ENCODE measurements at places on chromosomes 4 and X.

DNA sequence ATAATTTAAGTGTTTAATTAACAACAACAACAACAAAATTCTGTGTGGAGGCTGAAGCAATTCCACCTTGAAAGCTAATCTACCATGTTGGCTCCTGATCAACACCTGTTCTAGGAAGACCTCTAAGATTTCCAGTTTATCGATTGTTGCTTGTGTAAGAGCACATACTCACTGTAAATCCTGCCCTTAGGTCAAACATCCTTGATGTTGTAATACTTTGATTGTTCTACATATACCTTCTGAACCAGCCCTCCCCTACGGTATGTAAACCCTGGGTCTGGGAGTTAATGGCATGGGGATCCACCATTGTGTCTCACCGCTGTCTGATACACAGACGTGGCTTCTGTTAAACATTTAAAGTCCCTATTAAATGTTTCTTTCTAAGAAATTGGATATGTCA lies 73.2 kb downstream of the RASL11B start:
- no peak for DNase-seq

- DNase-seq: no peak
Measured at GRCh38 chrX:154096140-154097002, 1.1 kb downstream of the MECP2 start.

GRCh38 chr4:180598281-180598680 lies 1644.9 kb upstream of the TENM3 start:
- no peak for DNase-seq

- DNase-seq: peak; percentile 52
Measured at GRCh38 chr4:16140879-16141249, 57.0 kb upstream of the PROM1 start.

GRCh38 chrX:15468036-15468435 lies 25.1 kb downstream of the PIR start:
- DNase-seq: peak; percentile 15

GRCh38 chr4:35800669-35801068 lies 443.6 kb downstream of the ARAP2 start:
- DNase-seq: no peak

- DNase-seq: no peak
Measured at GRCh38 chr4:18198653-18199052, 177.1 kb upstream of the LCORL start.

DNA sequence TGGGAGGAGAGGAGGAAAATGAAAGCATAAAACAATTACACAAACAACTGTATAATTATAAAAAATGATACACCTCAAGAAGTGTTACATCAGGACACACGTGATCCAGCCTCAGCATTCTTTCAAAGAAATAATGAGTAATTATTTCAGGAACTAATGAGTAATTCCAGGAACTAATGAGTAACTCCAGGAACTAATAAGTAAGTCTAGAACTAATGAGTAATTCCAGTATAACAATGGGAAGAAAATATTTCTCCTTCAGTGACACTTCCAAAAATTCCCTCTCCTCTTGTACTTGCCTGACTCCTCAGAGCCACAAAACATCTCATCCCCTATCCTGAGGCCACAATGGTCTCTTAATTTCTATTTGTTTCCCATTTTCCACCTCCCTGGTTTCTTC lies 63.5 kb upstream of the COL25A1 start:
- peak; percentile 79 for DNase-seq

DNA sequence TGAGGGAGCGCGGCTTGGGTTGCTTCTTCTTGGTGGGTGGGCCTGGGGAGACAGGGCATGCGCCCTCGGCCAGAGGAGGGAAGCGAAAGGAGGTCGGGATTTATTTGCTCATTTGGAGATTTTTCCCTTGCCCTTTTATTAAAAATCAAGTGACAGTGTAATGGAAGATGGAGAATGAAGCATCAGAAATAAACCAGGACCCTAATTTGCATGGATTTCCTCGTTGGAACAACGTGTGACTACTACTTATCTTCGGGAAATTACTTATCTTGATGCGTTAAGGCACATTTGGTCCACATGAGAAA lies 709 bp upstream of the CLOCK start:
- no peak for DNase-seq

DNA sequence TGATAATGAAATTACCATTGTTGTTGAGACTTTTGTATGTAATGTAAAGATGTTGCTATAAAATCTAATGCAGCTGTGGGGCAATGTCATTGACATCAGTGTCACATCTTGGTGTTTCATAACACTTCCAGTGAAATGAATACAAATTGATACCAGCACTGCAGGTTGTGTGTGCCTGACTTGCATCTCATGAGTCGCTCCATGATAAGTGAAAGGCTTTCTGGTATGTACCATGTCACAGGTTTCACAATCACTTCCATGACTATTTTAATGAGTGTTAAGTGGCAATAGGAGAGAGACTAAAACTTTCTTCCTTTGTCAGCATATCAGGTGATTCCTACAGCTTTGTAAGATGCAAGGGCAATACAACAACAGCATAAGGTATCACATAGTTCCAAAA lies 94.4 kb downstream of the ABCB7 start:
- DNase-seq: no peak

DNA sequence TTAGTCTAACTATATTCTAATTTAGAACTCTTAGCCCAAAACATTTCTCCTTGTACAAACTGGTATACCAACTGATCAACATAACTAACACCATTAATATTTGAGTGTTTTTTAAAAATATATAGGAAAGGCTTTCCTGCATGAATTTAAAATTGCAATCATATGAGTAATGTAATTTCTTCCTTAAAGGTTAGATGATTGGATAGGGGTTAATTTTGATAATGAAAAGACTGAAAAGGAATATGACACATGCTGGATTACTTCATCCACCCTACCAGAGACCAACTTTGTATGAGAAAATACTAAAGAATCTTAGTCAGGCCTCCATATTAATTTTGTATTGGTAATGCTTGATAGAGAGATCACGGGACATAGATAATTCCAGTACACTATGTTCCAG lies 25.1 kb upstream of the PLS3 start:
- DNase-seq: no peak

DNA sequence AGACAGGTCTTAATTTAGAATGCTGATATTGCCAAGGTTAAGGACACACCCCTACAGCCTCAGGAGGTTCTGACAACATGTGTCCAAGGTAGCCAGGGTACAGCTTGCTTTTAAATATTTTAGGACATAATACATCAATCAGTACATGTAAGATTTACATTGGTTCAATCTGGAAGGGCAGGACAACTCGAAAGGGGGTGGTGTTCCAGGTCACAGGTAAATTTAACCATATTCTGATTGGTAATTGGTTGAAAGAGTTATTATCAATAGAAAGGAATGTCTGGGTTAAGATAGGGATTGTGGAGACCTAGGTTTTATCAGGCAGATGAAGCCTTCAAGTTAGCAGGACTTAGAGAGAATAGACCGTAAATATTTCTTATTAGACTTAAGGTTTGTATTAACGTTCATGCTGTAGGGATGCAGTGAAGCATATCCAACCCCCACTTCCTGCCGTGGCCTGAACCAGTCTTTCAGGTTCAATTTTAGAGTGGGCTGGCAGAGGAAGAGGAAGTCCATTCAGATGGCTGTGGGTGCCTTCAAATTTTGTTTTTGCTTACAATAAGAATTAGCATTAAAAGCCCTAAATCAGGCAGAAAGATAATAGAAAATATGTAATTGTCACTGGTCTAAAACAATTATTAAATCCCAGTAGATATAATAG lies 136.5 kb upstream of the GALNTL6 start:
- no peak for DNase-seq

DNA sequence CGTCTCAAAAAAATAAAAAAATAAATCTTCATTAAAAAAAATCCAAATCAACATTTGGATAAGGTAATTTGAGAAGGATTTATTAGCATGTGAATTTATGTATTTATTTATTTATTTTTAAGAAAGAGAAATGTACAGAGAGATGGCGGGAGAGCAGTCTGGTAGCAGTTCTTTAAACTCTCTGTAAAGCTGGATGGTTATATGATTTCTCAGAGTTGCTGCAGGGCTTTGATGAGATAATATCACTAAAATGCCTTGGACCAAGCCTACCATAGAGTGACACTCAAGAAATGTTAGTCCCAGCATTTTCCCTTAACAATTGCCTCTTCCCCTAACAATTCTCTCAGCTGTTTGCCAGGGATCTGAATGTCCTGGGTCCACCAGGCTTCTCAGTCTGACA lies 103.4 kb upstream of the LNX1 start:
- DNase-seq: no peak

DNA sequence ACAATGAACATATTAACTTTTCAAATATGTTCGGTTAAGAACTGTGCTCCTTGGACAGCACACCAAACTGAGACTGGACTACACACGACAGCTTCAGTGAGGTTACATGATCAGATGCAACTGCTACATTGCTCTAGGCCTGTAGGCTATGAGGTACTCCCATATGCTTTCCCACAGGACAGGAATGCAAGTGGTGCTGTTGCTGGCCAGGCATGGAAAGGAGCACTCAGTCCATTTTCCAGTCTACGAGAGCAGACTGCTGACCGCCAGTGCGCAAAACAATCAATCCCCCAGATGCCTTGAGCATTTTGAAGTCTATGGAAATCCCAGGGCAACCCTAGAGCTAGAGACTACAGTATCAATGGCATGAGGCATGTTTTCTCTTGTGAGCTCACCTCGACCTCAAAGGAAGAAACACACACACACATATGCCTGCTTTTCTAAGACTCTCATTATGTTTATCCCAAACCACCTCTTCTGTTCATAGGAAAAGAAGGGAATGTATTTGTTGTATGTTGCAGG lies 70.8 kb upstream of the SPP1 start:
- no peak for DNase-seq

- no peak for DNase-seq
Measured at GRCh38 chr4:148103597-148104355, 338.4 kb downstream of the NR3C2 start.

DNA sequence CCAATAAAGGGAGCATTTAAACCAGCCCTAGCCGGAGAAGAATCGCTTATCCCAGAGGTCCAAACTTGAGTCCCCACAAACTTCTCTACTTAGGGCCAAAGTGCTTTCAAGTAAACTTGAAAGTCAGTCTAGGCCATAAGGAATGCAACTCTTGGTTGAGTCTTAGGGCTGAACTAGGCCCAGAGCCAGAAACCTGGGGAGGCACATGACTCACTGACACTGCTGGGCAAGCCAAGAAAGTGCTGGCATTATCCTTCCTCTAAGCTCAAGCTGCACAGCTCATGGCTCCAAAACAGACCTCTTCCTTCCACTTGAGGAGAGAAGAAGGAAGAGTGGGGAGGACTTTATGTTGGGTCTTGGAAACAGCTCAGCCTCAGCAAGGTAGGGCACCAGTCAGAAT lies 1257.3 kb upstream of the DIAPH2 start:
- DNase-seq: no peak

DNA sequence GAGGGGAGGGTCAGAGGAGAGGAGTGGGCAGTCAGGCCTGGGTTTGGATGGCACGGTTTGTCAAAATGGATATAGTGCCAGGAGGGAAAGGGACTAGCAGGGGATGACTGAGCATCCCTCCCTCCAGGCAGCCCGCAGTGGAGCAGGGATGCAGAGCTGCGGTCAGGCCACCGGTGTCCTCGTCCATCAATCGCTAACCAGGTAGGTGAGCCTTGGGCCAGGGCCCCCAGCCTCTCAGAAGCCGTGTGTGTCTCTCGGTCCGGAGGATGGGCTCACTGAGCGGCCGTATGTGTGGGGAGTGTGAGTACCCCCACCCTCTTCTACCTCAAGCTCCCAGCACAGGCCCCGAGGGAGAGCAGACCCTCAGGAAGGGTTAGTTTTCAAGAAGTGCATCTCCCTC lies 538 bp upstream of the CYTL1 start:
- DNase-seq: no peak

DNA sequence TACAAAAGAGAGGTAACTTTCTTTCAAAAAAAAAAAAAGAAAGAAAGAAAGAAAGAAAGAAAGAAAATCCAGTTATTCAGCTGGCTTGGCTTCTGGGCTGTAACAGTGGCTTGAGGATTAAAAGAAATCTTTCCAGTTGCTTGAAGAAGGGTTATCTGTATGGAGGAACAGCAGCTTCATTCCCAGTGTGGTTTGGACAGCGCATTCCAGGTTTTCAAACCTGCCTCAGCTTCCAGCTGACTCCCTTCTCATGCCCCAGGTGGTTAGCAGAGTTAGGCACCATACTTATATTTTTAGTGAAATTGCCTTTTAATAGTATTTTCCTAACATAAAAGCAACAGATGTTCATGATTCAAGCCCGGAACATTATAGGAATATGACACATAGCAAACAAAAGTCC lies 48.6 kb downstream of the TMEM164 start:
- no peak for DNase-seq

DNA sequence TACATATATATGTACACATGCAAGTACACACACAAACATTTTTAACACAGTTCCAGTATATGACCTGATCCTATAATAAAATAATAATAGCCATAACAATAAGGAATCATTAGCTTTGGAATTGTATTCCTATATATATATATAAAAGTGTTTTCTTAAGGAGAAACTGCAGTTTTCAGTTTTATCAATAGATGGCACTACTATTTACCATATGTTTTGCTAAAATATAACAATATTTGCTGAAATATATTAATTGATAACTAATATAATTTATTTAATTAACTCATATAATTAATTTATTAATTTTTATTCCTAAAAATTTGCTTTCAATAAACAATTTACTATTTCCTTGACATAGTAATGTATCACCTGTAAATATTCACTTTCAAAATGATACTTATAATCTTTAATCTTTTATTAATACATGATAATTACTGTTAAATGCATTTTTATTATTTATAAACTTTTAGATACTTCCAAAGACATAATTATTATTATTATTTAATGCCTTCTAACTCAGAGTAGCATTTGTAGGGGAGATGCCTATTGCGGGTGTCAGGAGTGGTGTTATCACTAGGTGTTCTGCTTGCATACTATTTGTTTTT lies 599.5 kb downstream of the FSTL5 start:
- peak; percentile 35 for DNase-seq

- no peak for DNase-seq
Measured at GRCh38 chr4:184732126-184732525, 1.8 kb downstream of the CENPU start.

DNA sequence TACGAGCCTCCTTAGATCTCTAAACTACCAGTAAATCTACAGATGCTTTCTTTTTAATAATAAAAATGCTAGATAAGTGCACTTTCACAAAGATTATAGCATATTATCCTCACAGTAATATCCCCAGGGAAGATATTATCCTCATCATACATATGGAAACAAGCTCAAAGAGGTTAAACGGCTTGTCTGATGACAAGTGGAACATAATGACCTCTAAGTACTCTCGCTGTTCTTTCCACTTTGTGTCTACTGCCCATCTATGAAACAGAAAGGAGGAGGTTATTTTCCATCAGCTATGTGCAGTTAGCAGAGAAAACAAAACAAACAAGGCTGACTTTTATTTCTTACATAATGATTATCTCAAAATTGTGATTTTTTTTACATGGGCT lies 42.8 kb upstream of the PRDM8 start:
- no peak for DNase-seq

GRCh38 chr4:45502471-45502870 lies 621.4 kb downstream of the GABRG1 start:
- no peak for DNase-seq

- DNase-seq: no peak
Measured at GRCh38 chr4:169715826-169716225, 41.9 kb downstream of the HPF1 start.

Measured in kidney capillary endothelial cell (primary cell).